ENCODE measurements at places on chromosomes 5 and 9.
A peak's percentile ranks its signal among the peaks of the same experiment; 100 is the strongest.

- DNase-seq, result no peak
Measured at GRCh38 chr5:67435032-67435431, 238.4 kb upstream of the CD180 start.

DNA sequence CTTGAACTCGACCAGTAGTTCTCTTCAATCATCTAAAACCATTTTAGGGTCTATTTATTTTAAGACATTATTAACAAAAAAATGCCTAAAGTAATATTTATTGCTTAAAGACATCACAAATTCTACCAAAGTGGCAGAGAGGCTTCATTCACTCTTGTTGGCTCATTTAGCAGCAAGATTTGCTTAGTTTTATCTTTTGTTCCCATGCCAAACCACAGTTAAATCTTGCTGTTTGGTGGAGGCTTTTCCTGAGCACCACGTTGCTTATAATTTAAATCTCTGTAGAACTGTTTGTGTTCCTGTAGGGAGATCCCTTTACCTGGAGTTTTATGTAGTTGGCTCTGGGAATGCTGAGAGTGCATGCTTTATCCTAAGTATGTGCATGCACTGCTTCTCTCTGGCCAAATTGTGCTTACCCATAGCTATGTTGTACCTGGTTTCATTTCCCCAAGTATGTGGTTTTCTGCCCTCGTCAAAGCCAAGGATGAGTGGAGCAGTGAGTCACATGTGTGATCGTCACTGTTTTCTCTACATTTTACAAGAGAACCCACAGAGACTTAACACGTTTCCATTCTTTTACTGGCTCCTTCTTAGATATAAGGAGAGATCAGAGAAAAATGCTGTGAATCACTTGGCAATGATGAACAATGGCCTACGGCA is 42.1 kb upstream of the MAST4 start:
- DNase-seq, result no peak

- no peak for DNase-seq
Measured at GRCh38 chr5:93915142-93915553, 173.7 kb upstream of the POU5F2 start.

GRCh38 chr5:173969167-173970049 is 19.6 kb upstream of the C5orf47 start:
- DNase-seq, result no peak

GRCh38 chr9:87716141-87716540 is 9.8 kb upstream of the CTSL start:
- no peak for DNase-seq

- no peak for DNase-seq
Measured at GRCh38 chr5:1413211-1413610, 32.0 kb downstream of the SLC6A3 start.

GRCh38 chr9:126658201-126658825 is 44.6 kb downstream of the LMX1B start:
- no peak for DNase-seq

DNA sequence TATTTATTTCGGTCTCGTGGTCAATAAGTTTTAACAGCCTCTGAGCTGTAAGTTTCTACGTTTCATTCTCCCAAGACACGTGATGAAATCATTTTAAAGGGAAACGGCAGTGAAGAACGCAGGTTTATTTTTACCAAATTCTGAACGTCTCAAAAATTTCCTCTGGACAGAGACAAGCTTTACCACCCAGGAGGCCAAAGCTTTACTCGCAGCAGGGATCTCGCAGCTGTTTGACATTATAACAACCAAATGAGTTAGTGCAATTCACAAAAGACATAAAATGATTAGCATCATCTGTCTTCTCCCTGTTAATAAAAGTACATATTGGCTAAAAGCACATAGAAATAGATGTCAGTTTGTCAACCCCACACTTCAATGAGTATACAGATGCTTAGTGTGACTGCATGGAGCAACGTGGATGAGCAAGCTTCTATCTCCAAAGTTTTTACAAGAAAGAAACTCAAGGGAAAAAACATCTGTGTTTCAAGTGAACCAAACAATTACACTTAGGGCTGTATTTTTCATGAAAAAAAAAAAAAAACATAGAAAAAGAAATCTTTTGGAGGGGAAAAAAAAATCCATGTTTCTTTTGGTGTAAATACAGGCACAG is 2.5 kb downstream of the SEMA5A start:
- no peak for DNase-seq

DNA sequence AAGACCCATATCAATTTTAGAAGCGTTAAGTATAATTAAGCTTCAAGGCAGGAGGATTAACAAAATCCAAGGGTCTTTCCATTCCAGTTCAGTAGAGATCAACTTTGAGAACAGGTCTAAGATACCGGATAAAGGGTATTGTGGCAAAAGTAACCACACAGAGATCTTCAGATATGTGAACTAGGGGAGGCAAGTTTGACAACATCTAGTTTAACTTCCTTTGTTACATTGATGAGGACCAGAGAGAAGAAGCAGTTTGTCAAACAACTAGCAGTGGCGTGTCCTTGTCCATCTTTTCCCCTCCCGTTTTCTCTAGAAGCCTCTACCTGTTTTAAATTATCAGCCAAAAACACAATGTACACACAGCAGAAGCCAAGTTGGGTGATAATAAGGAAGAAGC is 8.6 kb downstream of the SLC36A2 start:
- DNase-seq, result no peak

GRCh38 chr5:75993183-75993582 is 90.0 kb upstream of the SV2C start:
- no peak for DNase-seq

DNA sequence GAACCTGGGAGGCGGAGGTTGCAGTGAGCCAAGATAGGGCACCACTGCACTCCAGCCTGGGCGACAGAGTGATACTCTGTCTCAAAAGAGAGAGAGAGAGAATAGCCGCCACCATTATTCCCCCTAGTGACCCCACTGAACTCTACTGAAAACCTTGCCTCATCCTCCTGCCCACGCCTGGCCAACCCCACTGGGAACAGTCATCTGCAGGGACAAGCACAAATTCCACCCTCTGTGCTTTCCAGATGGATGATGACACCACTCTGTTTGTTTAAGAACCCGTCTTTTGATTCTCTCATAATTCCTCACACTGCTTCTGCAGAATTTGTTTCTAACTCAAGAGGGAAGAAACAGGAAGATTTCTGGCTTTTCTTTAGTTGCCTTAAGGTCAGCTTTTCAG is 12.2 kb downstream of the BHMT2 start:
- DNase-seq, result no peak

- DNase-seq, result peak; percentile 76
Measured at GRCh38 chr9:20640331-20641187, 18.3 kb upstream of the MLLT3 start.

DNA sequence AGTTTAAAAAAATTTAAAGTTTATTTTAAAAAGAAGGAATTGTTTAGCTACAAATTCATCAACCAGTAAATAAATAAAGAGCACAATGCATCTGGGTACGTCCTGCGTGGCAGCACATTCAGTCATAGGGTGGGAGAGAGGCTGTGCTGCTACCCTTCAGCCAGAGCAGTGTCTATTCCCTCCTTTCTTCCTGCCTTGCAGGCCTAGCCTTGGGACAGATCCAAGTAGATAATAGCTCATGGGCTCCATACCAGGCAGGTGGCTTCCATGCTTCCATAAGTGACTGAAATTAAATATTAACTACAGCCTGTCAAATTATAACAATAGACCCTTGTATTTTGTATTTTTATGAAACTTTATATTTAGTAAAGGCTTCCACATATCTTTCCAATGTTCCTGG is 408.3 kb upstream of the RGMB start:
- no peak for DNase-seq

DNA sequence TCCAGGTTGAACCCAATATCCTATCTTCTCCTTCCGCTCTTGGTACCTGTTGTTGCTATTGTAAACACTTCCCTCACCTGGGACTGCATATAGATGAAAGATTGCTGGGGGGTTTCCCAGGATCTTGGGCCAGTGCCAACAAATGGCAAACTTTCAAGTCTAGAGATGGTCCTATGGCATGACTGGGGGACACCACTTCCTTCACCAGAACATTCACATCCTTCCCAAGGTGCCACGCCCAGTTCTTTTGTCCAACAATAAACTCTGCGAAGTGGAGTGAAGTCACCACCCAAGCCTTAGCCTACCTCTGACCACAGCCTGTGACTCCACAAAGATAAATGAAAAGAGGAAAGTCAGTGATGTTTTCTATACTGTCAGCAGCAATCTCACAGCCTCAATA is 34.4 kb downstream of the DOCK8 start:
- DNase-seq, result no peak

GRCh38 chr5:156892223-156892622 is 42.1 kb downstream of the PPP1R2B start:
- no peak for DNase-seq

DNA sequence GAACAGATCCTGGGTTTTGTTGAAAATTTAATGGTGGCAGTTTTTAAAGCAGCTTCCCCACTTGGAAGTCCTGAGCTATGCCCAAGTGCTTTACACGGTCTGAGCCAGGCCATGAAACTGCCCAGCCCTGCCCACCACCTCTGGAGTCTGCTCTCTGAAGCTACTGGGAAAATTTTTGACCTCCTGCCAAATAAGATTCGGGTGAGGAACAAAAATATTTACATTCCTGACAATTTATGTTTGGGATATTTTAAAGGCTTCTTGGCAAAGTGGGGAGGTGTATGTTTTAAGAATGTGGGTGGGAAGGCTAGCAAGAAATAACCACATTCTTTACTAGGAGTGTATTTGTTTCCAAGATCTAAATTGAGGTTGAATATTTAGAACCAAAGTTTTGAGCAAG is 50.0 kb downstream of the HACD4 start:
- no peak for DNase-seq

DNA sequence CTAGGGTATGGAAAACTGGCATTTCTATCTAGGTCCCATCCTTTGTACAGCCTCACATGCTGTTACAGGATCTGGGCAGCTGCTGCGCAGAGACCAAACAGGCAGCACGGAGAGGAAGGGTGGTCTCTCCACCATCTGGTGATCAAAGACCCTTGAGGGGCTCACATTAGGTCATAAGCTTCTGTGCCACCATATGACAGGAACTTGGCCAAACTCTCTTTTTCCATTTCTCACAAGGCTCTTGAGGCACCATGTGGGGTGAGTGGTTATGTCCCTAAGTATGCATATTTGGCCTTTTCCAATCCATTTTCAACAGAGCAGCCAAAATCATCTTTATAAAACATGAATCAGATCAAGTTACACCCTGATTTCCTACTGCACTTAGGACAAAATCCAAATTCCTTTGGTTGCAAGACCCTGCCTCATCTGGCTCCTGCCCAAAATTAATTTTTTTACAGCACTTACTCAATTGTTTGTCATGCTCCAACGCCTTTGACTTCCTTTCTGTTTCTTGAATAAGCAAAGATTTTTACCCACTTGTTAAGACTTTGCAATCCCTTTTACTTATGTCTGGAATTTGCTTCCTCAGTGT is 730.0 kb downstream of the MAT2B start:
- DNase-seq, result no peak

DNA sequence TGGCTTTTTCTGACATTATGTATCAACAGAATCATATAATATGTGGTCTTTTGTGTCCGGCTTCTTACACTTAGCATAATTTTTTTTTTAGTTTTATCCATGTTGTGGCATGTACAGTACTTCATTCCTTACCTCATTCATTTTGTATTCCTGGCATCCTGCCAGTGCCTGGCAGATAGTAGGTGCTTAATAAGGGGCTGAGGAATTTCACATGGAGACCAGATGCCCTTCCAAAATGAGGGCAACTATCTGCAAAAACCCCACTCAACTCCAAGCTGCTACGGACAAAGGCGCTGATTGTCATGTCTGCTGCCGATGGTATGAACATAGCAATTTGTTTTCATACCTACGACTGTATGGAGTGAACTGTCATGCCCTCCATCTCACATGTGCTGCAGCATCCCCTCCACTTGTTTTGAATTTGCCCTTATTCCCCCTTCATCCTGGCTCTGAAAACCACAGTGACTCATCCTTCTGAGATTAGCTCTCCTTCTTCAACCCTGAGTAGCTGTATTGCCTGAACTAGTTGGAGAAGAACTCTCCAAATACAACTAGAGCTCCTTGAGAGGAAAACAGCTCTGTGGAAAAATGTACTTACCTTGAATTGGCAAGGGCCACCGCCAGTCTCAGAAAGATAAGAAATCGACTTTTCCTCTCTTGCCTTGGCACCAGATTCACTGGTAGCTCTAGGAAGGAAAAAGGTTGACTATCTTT is 41.3 kb upstream of the FOXE1 start:
- DNase-seq, result no peak

GRCh38 chr5:143546394-143546793 is 142.9 kb upstream of the NR3C1 start:
- no peak for DNase-seq

DNA sequence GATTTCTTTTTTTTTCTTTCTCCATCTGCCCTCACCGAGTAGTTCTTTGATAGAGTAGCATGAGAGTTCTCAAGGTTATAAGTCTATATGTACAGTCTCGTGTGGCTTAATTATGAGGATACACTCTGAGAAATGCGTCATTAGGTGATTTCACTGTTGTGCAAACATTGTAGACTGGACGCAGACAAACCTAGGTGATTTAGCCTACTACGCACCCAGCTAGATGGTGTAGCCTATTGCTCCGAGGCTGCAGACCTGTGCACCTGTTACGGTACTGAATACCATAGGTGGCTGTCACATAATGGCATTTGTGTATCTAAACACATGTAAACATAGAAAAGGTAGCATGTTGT is 26.9 kb upstream of the CORO2A start:
- DNase-seq, result no peak

GRCh38 chr5:5497152-5497788 is 74.8 kb downstream of the ICE1 start:
- no peak for DNase-seq

- no peak for DNase-seq
Measured at GRCh38 chr9:89340332-89340731, 22.0 kb downstream of the SECISBP2 start.

- no peak for DNase-seq
Measured at GRCh38 chr5:12885018-12885417, 980.8 kb upstream of the CTNND2 start.

DNA sequence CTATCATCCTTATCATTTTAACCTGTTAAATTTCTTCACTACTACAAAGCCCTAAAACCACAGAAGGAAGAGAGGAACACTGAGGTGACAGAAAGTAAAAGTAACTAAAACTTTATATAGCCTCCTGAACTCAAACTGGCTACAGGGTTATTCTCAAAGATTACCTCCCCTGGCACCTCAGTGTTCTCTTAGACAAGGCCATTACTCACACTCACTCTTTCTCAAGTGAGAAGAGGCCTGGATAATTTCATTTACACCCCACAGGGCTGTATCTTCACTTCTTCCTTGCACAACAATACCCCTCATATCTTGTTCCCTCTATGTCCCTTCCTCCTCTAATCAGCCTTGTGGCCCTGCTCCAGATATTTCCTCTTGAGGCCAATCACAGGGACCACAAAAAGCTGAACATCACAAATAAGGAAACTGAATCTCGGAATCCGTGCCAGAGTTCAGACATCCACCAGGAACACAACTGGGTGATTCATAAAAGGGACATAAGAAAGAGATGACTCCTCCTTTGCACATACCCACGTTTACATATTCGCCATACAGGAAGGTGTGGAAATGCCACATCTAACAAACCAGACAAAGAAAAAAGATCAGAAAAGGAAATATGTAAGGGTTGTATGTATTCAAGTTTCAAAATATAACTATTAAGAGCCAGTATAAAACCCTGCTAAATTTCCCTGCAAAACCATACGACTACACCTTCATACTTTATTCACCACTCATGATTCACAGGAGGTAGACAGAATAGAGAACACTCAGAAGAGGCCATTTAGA is 1.7 kb upstream of the KLHL3 start:
- DNase-seq, result peak; percentile 8

GRCh38 chr5:145365464-145365863 is 469.7 kb downstream of the PRELID2 start:
- DNase-seq, result no peak

All from activated gamma-delta T cell treated with Interleukin-2 at 50 U/mL for 16 hours (primary cell).